ENCODE measurements at places on chromosomes 6 and 20.
A peak's percentile ranks its signal among the peaks of the same experiment; 100 is the strongest.

GRCh38 chr20:57388953-57389694 is 2.1 kb upstream of the RBM38 start:
- H3K4me1 ChIP-seq, result peaks cover 38% of the 10 kb centered on the region
- H3K4me3 ChIP-seq, result peak overlapping the region; percentile 45
- no peaks in the 10 kb centered on the region for H3K36me3 ChIP-seq
- DNase-seq, result no peak
- peak overlapping the region; percentile 76 for H3K27ac ChIP-seq
- H3K27me3 ChIP-seq, result no peaks in the 10 kb centered on the region

GRCh38 chr6:74213995-74214394 is 518.0 kb downstream of the CD109 start:
- H3K27ac ChIP-seq, result no peak overlapping the region
- no peaks in the 10 kb centered on the region for H3K4me1 ChIP-seq
- no peaks in the 10 kb centered on the region for H3K36me3 ChIP-seq
- no peak for DNase-seq
- no peak overlapping the region for H3K4me3 ChIP-seq

DNA sequence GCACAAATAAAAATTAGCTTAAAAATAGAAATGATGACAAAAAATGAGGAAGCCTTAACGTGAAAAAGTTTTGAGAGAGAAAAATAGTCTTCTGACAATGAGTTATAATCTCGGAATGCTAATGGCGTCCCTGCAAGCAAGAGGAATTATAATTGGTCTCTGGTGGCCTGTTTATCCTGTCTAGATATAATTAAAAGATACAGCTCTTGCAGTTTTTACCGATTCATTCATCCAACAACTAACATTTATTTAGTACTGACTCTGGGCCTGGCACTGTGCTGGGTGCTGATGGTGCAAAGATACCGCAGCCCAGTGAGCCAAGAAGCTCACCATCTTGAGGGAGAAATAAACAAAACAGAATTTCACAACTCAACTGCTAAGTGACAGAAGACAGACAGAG is 31.6 kb upstream of the ANKRD60 start:
- no peaks in the 10 kb centered on the region for H3K27me3 ChIP-seq
- DNase-seq, result no peak
- no peak overlapping the region for H3K27ac ChIP-seq
- H3K36me3 ChIP-seq, result no peaks in the 10 kb centered on the region

- no peaks in the 10 kb centered on the region for H3K27me3 ChIP-seq
- no peak overlapping the region for H3K4me3 ChIP-seq
- H3K27ac ChIP-seq, result no peak overlapping the region
- H3K36me3 ChIP-seq, result no peaks in the 10 kb centered on the region
- H3K4me1 ChIP-seq, result no peaks in the 10 kb centered on the region
Observed at GRCh38 chr6:122363769-122364483, 35.5 kb upstream of the HSF2 start.

DNA sequence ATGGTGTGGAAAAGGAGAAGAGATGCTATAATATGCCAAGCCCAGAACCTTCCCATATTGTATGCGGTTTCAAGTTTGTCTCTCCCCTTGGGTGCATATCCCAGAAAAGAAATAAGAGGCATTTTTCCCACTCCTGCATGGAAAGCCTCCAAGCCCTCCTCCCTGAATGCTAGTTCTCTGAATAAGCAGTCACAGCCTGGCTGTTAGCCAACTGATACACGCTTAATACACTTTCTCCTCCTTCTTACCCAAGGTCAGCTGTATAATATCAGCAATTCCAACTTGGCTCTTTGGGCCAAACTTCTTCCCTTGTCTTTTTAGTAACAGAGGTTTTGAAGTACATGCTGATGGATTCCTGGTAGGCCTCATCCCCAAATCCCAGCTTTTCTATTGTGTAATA is 440.1 kb downstream of the EPHA7 start:
- no peak for DNase-seq
- H3K4me3 ChIP-seq, result no peak overlapping the region
- H3K36me3 ChIP-seq, result no peaks in the 10 kb centered on the region
- H3K27me3 ChIP-seq, result no peaks in the 10 kb centered on the region
- H3K27ac ChIP-seq, result no peak overlapping the region
- no peaks in the 10 kb centered on the region for H3K4me1 ChIP-seq

DNA sequence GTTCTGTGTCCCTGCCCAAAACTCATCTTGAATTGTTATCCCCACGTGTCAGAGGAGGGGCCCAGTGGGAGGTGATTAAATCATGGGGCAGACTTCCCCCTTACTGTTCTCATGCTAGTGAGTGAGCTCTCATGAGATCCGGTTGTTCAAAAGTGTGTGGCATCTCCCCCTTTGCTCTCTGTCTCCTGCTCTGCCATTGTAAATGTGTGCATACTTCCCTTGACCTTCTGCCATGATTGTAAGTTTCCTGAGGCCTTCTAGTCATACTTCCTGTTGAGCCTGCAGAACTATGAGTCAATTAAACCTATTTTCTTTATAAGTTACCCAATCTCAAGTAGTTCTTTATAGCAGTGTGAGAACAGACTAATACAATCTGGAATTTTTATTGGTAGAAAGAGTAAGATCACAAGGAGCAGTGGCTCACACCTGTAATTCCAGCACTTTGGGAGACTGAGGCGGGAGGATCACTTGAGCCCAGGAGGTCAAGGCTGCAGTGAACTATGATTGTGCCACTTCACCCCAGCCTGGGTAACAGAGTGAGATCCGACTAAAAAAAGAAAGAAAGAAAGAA is 47.1 kb upstream of the SLC22A16 start:
- no peak overlapping the region for H3K4me3 ChIP-seq
- peaks cover 11% of the 10 kb centered on the region for H3K4me1 ChIP-seq
- peak; percentile 54 for DNase-seq
- no peaks in the 10 kb centered on the region for H3K27me3 ChIP-seq

GRCh38 chr6:56757588-56757984 is 114.9 kb upstream of the DST start:
- no peak overlapping the region for H3K27ac ChIP-seq
- H3K4me3 ChIP-seq, result no peak overlapping the region
- peaks cover 29% of the 10 kb centered on the region for H3K4me1 ChIP-seq
- no peaks in the 10 kb centered on the region for H3K27me3 ChIP-seq
- no peak for DNase-seq

DNA sequence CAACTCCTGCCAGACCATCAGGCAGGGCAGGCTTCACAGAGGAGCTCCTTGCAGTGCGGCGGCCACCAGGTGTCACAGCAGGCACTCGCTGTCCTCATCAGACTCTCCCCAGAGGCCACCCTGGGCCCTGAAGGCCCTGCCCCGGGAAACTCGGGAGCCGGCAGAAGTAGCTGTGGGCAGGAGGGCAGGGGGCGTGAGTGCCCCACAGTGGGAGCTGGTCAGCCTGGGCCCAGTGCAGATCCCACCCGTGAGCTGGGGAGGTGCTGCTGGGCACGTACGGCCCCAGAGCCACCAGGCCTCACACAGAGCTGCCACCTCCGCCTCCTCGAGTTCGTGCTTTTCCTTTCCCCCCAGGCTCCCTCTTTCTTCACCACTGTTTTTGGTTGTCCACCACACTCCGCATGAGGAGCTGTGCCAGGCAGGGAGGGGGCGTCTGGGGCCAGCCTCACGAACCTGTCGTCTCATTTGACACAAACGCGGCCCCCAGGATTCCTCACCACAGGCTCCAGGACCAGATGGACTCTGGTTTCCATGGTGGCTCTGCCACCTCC is 33.8 kb downstream of the FRMD1 start:
- no peaks in the 10 kb centered on the region for H3K27me3 ChIP-seq
- no peaks in the 10 kb centered on the region for H3K36me3 ChIP-seq
- no peak for DNase-seq
- H3K4me3 ChIP-seq, result no peak overlapping the region
